ENCODE measurements at places on chromosomes 3 and 15.

DNA sequence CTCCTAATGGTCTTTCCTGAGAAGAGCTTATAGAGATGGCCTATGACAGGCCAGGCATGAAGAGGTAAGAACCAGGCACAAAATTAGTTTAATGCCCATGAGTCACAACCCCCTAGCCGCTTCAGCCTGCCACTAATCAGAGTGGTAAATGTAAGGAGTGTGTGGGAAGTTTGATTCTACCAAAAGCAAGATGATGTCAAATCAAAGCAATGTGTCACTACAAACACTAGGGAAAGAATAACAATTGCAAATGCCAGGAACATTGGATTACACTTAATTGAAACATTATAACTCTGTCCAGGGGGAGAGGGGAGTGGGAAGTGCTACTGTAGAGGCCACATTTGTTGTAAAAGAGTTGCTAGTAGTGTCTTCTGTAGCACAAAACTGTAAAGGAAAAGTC, 596.6 kb upstream of the AGTR1 start:
- DNase-seq, result no peak

GRCh38 chr3:126445506-126445905, 30.2 kb downstream of the ZXDC start:
- no peak for DNase-seq

- DNase-seq, result no peak
These were observed 399 bp upstream of the SUCLG2 start for GRCh38 chr3:67654844-67655177.

GRCh38 chr3:138948371-138949001, 1.5 kb downstream of the FOXL2NB start:
- DNase-seq, result no peak

GRCh38 chr3:64150623-64151207, 74.6 kb downstream of the PRICKLE2 start:
- DNase-seq, result no peak

DNA sequence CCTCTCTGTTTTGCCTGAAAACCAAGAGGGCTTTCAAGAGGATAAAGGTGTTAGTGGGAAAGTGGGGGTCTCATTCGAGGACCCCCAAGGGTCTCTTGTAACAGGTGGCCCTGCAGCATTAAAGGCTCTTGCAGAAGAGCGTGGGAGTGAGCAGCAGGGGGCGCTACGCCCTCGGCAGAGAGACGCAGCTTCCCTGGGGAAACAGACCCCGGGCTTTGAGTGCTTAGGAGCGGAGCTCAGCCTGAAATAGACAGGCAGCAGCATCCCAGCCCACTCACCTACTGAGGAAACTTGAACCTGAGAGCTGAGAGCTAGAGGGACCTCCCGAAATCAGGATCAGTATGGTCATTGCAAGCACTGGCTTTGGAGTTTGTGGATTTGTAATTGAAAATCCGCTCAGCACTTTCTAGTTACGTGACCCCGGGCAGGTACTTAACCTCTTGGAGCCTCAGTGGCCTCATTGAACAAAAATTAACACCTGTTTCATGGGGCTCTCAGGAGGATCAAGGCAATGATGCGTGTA, 25.7 kb downstream of the RPLP1 start:
- DNase-seq, result peak; percentile 38

- no peak for DNase-seq
These were observed 25.7 kb upstream of the GOLIM4 start for GRCh38 chr3:168121184-168122017.

GRCh38 chr3:24344784-24345439, 149.7 kb downstream of the THRB start:
- DNase-seq, result no peak

DNA sequence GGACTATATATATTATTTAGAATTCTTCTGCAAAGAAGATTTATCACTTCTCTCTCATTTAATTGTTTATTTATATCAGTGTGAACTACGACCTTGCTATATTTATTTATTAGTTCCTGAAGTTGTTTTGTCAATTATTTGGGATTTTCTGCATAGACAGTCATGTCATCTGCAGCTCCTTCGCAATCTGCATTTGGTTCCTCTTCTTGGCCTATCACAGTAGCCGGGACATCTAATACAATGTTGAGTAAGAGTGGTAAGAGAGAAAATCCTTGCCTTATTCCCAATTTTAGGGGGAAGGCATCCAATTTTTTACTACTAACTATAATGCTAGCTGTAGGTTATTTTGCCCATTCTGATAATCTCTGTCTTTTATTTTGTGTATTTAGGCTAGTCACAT, 39.4 kb downstream of the FOXL2 start:
- no peak for DNase-seq

DNA sequence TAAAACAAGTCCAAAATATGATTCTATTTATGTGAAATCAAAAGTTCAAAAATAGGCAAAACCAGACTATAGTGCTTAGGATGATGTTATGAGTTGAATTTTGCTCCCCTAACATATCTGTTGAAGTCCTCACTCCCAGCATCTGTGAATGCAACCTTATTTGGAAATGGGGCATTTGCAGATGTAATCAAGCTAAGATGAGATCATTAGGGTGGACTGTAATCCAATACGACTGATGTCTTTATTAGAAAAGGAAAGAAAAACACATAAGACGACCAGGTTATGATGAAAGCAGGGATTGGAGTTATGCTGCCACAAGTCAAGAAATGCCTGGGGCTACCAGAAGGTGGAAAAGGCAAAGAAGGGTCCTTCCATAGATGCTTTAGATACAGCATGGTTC, 110.5 kb upstream of the CCDC39 start:
- no peak for DNase-seq

DNA sequence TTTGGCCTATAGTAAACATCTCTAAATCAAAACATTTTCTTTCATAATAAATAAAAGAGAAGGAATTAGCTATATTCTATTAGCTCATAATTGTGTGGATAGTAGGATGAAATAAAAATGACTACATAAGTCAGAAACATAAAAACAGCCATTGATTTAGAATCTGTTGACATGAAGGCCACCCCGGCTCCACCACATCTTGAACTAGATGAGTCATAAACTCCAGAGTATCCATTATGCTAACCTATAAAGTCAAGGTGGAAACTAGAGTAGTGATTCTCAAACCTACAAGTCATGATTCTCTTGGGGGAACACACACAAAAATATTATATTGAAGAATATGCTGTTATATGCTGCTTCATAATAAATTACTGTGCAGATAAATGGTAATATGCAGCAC, 831.0 kb downstream of the TUSC7 start:
- DNase-seq, result no peak

DNA sequence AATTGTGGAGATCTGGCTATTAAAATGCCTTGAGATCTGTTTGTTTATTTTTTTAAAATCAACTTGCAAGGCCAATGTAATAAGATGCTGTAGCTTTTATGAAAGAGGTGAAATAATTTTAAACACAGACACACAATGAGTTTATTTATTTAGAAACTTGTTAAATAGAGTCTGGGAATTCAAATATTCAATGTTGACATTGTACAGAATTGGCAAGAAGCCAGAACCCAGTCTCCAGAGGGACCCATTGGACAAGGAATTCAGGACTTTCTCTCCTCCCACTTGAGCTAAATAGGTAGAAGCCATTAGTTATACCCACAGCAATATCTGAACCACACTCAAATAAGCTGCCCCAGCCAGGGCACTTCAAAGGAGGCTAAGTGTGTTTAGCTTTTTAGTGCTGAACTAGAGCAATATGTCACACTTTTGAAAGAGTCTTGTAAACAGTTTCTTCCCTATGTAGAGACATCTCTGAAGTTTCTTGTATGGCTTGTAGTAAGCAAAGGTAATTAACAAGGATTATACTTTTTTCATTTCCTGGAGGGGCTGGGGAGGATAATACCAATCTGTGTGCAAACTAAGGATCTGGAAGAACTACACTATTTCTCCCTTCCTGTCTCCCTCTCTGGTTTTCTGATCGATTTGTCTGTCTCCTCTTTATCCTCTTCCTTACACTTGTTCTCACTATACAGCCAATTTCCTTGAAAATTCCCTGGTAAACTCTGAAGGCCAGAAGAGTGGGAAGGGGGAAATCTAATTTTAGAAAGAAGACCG, 6.0 kb downstream of the MECOM start:
- DNase-seq, result no peak

GRCh38 chr3:13113346-13114330, 40.4 kb upstream of the IQSEC1 start:
- DNase-seq, result no peak

GRCh38 chr3:37640636-37641375, 220.9 kb upstream of the CTDSPL start:
- no peak for DNase-seq

DNA sequence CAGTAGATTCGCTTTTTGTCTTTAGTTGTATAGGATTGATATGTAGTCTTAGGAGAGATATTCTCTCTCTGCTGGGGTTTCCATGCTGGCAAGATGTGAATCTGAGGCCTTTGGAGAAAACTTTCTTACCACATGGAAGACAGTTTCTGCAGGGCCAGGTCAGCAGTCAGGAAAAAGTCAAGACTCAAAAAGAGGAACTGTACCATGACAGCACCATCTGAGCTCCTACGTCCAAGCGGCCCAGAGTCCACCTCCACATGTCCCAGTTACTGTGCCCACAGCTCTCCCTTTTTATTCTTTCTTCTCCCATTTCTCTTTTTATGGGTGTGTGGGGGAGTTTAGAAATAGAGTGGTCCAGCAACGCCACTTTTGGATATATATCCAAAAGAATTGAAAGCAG, 172.0 kb downstream of the MTHFS start:
- no peak for DNase-seq

GRCh38 chr3:133477487-133477886, 77.6 kb downstream of the BFSP2 start:
- no peak for DNase-seq

DNA sequence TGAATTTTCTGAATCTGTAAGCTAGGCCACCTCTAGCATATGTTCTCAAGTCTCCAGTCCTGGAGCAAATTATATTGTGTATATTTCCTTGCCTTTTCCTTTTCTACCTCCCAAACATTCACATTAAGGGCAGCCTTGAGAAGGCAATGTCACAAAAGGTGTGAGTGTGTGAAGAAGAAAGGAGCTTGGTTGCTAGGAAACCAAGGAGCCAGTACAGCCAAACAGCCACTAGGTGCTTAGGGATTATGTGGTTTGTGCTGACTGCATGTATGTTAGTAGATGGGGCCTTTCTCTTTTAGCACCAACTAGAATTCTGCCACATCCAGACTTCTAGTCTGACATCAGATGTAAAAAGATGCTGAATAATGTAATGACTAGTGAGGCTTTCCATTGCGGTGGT, 118.8 kb upstream of the DAZL start:
- DNase-seq, result no peak

DNA sequence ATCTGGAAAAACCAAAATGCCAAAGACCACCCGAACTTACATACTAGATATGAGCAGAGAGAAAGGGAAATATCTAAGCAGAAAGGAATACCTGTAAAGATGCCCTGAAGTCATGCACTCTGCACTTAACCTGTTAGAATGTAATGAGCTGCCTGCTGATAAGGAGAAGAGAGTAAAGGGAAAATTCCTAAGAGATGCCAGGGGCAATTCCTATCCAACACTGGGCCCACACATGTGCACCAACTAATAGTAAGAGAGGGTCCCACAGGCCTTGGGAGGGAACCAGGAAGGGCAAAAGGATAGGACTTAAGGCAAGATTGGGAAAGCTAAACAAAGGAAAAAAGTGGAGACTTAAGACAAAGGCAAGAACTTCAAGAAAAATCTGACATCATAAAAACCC, 189.5 kb downstream of the NSUN3 start:
- no peak for DNase-seq

DNA sequence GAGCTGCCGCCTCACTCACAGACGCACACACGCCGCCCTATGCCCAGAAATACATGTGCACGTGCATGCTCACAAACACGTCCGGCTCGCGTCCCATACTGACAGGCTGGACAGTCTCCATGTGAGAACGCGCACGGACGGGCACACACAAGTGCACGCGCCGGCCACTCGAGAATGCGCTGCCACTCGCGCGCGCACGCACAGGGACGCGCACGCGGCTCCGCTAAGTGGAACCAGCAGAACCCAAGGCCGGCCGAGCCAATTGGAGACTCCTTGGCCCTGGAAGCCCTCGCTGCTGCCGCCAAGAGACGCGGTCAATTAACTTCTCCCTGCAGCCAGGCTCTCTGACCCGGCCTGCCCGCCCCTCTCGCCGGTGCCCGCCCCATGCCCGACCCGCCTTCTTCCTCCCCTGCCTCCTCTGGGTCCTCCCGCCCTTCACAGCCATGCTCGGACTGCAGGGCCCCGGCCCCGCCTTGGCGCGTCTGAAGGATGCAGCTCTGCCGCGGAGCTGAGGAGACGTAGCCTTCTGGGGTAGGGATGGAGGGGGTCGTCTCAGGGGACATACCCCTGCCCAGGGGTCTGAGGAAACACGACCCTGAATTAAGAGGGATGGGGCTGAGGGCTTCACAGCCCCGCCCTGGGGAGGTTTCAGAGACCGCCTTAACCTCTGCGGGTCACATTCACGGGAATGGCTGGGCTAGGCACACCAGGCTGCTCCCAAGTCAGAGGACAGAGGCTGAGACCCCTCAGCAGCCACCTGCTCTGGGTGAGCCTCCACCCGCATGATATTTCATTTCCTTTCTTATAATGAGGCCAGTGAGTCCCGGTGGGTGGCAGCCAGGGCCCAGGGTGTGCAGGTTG, 15.0 kb downstream of the PTH1R start:
- no peak for DNase-seq

DNA sequence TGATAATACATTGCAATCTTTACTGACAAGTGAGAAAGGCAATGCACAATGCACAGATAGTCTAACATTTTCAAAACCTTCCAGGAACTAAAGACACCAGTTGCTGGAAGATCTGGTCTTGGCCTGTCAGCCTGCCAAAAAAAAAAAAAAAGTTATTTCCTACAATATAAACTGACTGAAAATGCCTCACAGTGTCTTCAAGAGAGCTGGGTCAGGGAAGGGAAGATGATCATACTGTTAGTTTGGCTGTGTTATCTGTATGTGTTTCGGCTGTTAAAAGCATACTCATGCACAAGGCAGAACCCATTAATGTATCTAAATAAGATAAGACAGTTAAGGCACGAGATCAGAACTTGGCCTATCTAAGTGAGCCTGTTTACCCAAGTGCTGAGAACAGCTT, 673.4 kb downstream of the MECOM start:
- no peak for DNase-seq

DNA sequence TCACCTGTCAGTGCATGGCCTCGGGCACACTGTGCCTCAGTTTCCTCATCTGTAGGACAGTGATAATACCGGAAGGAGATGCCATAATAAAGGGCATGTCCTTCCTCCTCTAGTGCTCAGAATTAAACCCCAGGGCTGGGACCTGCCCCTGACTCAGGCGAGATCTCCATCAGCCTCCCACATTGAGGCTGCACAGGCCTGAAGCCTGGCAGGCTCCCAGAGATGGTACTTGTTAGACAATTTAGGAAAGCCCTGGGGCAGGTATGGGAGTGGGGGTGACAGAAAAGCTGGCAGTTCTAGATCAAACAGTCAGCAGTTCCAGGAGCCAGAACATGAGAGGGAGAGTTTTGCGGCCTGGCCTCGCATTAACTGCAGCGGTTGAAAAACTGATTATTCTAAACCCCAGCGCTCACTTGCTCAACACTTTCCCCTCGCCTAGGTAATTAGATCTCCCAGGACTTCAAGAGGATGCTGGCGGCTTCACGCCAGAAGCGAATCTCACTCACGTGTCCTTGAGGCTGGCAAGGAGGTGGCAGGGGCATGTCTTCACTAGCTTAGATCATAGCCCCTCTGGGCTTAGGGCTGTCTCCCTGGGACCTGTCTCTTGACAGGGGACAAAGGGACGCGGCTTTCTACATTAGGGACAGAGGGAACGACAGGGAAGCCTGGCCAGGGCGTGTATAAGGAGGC, 73.1 kb downstream of the ATP2B2 start:
- no peak for DNase-seq
